ENCODE measurements at places on chromosomes 12 and 14.

GRCh38 chr12:84069699-84070098 lies 842.9 kb downstream of the SLC6A15 start:
- no peak for DNase-seq

GRCh38 chr14:81504864-81505263 lies 28.8 kb downstream of the SEL1L start:
- DNase-seq, result no peak

DNA sequence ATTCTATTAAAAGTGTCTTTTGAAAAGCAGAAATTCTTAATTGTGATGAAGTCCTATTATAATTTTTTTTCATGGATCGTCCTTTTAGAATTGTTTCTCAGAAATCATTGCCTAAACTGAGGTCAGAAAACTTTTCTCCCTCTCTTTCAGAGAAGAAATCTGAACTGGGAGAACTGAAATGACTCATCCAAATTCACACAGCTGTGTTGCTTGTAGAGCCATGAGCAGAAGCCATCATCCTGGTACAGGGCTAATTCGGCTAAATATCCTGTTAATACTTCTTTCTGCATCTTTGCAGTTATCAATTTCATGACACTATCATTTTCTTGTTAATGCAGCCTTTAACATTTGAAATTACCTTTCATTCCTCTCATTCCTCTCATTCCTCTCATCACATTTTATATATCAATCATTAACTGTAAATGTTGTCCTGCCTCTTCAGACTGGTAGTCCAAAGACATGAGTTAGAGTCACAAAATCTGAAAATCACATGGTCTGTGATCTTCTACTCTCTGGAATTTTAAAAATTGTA lies 15.5 kb downstream of the SLC15A5 start:
- no peak for DNase-seq

- DNase-seq, result no peak
Measured at GRCh38 chr12:24695103-24695502, 253.8 kb downstream of the BCAT1 start.

DNA sequence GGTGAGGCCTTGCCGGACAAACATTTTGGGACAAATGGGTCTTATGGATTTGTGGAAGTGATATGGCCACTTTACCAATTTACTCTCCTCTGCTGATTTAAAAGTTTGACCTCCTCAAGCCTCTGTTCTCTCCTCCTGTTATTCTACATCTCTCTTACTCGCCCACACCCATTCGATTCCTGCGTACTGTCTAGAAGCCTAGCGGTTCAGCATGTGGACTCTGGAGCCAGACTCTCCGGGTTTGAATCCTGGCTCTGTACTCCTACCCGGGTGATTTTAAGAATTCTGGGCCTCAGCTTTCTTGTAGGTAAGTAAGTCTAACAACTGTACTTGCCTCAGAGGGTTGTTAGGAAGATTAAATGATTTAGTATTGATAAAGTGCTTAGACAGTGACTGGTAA lies 168.6 kb upstream of the IFNG-AS1 start:
- no peak for DNase-seq

GRCh38 chr12:8742501-8742900 lies 44.7 kb downstream of the RIMKLB start:
- DNase-seq, result no peak

GRCh38 chr14:89616852-89617341 lies 199.9 kb upstream of the FOXN3 start:
- DNase-seq, result no peak

DNA sequence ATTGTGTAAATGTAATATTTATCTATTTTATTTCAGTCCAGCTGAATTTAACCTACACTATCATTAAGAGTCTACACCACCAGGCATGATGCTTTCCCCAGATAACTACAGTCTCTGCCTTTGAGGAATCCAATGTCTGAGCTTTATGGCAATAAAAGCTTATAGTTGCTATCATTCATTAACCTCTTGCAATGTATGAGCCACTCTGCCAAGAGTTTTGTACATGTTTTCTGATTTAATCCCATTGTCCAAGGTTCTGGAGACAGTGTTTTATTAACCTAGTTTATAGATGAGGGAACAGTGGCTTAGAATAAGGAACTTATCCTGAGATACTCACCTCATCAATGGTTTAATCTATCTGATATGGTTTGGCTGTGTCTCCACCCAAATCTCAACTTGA lies 17.1 kb upstream of the KITLG start:
- DNase-seq, result no peak

GRCh38 chr14:105464501-105464900 lies 10.1 kb upstream of the CRIP2 start:
- no peak for DNase-seq

DNA sequence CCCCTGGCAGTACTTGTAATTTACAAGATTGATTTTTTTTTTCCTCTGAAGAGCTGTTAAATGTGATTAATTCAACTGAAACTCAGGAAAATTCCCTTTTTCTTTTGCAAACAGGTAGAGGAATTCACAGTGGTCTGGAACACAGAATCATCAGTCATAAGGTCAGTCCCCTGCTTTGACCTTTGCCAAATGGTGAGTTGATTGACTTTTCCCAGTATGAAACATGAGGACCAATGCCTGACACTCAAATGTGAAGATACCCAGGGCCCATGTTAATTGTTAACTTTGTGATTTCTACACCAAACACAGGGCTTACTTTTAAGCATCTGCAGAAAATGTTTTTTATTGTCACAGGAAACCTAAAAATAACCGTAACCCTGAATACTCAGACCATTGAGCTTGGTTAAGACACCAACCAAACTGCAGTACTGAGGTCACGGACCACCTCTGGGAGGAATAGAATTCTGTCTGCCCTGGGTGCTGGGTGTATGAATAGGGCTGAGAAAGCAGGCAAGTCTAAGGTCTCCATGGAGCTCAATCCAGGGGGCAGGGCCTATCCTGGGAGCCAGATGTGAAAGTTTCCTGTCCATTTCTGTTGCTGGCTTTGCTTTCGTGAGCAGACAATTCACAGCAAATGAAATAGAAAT lies 192.4 kb downstream of the TMX1 start:
- DNase-seq, result no peak

DNA sequence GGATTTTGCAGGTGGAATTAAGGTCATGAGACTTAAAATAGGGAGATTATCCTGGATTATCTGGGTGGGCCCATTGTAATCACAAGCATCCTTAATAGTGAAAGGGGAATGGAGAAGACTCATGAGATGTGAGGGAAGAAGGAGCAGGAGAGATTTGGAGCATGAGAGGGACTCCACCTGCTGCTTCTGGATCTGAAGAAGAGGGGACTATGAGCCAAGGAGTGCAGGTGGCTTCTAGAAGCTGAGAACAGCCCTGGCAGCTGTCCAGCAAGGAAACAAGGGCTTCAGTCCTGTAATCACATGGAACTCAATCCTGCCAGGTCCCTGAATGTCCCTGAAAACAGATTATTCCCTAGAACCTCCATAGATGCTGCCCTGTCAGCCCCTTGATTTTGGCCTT lies 67.8 kb downstream of the PELI2 start:
- DNase-seq, result no peak
